ENCODE measurements at places on chromosomes 2 and 18. TPM values are rescaled to one million over a fixed set of nuclear protein-coding genes. Genes with fewer than 3 reads are reported as not detected.

DNA sequence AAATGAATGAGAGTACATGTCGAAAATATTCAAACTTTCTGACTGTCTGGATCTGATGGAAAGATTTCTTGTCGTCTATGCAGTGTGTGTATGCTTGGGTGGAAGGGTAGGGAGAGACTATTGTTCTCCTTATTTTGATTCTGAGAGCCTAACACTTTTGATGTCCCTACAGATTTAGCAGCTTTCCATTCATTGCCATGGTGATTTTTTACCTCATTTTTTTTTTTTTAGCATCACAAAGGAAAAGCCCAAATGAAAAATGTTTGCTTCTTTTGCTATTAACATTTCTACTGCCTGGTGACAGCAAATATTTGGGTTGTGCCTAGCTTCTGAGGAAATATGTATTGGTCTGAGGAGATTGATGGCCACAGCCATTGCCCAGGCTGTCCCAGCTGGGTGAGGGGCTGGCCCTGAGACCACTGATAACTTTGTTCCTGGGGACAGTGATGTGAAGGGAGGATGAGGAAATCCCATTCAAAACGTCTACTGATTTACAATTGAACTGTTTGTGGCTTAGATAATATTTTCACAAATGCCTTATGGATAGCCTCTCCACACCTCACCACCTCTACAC lies 558.6 kb downstream of the DCC start:
- no peak for DNase-seq

- no peak for DNase-seq
Observed at GRCh38 chr2:224137208-224137607, 98.1 kb upstream of the SERPINE2 start.

GRCh38 chr2:127673291-127674069 lies 1.9 kb downstream of the LIMS2 start:
- DNase-seq = no peak

GRCh38 chr2:219998714-219999227 lies 371.3 kb downstream of the SLC4A3 start:
- no peak for DNase-seq

- DNase-seq = no peak
Observed at GRCh38 chr2:209719034-209719433, 52.6 kb upstream of the UNC80 start.

DNA sequence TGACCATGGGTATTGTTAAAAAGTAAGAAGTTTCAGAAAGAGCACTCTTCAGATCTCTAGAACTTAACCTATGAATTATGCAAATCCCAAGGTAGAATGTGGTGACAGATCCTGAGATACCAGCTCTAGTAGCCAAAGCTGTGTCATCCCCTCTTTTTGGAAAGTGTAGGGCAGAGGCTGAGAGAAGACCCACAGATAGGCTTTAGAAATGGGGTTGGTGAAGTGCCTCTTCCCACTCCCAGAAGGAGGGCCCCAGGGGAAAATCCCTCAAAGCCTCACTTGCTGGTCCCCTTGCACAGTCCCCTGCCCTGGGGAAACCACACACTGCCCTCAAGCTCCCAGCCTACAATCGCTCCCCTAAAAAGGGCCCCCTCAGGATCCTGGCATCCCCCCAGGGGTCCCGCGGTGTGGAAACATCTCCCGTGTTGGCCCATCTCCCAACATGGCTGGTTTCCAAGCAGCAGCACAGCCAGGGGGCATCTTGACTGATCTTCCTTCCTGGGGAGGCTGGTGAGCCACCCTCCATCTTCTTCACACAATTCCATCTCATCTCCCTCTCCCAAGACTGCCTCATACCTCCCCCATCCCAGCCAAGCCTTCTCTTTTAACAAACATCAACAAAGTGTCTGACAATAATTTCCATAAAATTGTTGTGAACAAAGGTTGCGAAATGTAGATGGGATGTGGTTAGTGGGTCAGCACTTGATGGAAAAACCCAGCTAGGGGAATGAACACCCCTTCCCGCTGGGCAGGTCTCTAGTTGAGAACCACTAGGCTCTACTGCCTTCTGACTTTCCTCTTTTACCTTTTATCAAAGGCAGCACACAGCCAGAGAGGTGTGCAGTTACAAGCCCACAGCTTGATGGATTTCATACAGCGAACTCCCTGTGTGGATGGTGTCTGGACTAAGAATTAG lies 25.1 kb downstream of the MAL start:
- no peak for DNase-seq

DNA sequence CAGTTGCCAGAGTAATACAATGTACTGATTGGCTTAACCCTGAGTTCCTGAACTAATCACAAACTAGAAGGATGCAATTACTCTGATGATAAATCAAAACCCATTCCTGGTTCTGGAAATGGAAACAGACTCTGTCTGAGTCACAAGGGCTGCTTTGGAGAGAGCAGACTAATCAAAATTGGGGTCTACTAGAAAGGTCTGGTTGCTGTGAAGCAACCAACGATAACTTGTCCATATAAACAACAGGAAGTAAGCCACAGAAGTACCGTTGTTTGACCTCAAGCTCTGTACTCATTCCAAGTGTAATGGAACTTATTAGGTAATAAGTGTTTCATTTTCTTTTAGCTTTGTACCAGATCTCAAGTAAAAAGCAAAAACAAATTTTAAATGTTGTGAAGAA lies 49.7 kb downstream of the RASGRP3 start:
- no peak for DNase-seq

Gene AQP4
- total RNA-seq = not detected

- no peak for DNase-seq
Observed at GRCh38 chr2:8193146-8193545, 488.7 kb upstream of the ID2 start.

Gene DLX1
- total RNA-seq = not detected

Gene DPP10
- total RNA-seq = not detected

DNA sequence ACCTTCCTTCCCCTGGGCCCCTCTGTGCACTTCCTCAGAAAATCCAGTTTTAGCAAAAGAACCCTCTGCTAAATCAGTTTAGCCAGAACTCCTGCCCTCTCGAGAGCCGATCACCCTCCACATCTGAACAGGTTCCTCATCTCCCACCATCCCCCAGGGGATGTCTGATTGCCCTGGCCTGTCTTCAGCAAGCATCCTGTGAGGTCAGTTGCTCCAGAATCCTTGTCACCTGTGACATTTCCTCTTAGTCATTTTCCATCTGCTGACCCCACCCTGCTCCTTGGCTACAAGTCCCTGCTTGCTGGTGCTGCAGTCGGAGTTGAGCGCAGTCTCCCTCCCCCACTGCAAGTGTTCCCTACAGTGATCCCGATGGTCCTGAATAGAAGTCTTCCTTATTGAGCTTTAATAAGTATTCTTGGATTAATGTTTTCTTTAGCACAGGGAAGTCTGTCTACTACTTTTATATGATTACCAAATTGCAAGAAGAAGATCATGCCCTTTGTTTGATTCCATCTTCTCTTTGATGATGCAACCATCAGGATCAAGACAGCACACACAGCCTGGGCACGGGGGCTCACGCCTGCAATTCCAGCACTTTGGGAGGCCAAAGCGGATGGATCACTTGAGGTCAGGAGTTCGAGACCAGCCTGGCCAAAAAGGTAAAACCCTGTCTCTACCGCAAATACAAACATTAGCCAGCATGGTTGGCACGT lies 30.9 kb upstream of the UBE2F start:
- no peak for DNase-seq

DNA sequence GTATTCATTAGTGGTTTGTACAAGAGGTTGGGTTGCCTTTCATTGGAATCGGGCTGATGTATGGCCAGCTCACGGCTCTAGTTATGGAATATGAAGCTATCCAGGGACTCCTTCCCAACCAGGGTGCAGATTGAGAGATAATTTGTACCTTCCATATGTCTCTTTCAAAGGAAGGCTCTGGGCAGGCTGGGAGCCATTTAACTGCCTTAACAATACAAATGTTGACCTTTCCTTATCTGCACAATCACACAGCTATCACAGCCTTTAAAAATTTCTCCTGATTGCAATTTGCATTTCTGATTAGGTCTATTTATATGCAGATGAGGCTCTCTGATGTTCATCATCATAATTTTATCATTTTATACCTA lies 58.7 kb downstream of the MYO3B start:
- DNase-seq = no peak

Gene SNED1
- 8.6 TPM for total RNA-seq

DNA sequence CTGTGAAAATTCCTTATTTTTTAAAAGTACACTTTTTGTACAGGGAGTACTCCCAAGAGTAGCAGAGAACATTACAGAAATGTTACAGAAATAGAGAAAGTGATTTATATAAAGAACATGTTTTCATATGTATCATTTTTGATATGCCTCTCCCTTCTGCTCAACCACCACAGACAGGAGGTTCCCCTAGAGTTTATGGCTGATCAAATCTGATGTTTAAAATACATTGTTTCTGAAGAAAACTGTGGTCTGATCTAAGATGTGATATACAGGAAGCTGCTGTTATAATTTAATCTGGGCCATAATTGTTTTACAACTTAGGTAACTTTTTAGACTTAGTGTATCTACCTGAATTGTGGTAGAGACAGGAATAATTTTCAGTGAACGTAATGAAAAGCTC lies 37.0 kb downstream of the STAT4 start:
- no peak for DNase-seq

GRCh38 chr2:30472326-30472725 lies 25.3 kb downstream of the LCLAT1 start:
- DNase-seq = no peak

Gene MALL
- total RNA-seq = 0.19 TPM

Gene MPHOSPH10
- total RNA-seq = 44.1 TPM

DNA sequence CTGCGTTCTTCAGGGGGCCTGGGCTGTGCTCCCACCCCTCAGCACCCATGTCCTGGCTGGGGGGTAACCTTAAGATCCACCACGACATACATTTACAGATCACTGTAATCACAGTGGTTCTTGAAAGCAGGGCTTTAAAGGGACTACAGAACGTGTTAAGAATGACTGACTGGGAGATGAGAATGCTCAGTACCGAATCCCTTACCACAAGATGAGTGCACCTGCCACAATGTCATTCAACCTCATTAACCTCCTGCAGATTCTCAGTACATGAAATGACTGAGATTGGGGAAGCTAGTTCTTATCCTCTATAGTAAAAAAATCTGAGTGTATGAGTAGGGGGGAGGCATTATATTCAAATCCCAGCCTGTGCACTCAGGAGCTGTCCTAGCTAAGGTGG lies 10.5 kb upstream of the PIEZO2 start:
- no peak for DNase-seq

Gene TCF7L1
- not detected for total RNA-seq
